H54 (cell line): ENCODE measurements at places on chromosomes 2 and 18.

DNA sequence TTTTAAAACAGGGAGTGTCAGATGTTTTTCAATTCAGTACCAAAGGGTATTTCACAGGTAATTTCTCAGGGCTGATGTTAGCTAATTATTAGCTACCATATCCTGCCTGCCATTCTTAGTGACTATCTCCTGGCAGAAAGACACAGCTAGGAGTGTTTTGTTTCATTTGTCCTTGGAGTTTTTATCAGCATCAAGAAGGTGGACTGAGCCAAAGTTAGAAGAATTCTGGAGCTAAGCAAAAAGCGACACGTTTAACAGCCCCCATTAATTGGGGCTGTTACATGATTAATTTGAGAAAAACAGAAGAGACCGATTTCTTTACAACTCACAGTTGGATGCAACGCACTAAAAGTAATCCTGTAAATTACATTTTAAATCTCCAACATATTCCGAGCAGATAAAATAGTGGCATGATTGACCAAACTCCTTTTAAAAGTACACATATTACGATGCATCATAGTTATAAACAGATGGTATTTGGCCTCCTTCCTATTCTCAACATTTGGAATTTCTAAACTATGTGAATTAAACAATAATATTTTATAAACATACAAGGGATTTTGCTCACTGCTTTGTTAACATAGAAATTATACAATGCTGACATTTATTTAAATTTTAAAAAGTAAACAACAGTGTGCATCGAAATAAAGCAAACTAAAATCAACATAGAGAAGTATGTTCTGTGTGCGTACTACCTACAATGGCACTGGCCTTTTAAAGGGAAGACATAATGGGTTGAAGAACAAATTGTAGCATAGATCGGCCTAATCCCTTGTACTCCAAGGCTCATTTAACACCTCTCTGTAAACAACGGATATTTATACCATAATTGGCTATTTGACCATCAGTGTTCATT, 585.1 kb downstream of the ZEB2 start:
- no peak for DNase-seq

DNA sequence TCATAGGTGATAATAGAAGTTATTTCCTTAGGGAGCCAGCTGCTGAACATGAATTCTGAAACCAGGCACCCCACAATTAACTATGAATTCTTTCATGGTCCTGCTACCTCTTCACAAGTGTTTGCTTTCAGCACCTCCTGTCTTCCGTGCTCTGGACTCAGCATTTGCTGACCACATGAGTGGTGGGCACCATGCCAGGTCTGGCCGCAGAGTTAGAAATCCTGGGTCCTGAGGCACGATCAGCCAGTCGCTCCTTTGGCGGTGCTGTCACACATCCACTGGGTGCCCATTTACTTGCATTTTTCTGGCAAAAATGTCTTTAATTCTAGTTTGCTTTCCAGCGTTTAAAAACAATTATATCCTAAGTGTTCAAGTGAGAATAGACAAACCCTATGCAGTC, 196.4 kb upstream of the PXDN start:
- no peak for DNase-seq

GRCh38 chr2:37711308-37711731, 39.9 kb upstream of the CDC42EP3 start:
- DNase-seq, result peak; percentile 66

DNA sequence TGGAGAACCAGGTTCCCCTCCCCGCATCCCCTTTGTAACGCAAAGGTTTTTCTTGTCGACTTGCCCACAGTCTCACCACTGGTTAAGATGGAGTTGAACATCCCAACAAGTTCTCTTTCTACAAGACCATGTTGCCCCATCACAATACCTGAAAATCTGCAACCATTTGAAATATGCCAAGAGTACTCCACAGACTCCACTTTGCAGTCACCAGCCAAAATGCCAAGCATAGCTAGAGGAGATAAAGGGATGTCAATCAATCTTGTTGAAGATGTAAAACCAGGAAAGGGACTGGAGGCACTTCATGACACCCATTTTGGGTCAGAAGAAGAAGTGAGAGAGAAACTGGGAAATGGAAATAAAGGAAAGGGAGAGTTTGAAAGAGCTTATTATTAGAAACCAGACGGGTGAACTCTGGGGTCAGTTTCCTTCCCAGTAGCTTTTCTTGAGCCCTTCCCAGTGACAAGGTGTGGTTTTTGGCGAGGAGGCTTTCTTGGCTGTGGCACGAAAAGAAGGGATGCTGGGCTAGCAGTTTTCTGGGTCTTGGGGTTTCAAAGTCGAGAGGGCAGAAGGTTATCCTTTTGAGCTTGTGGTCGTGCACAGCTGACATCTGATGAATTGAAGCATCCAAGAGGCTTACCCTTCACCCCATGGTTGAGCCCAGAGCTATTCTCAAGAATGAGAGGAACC, 79.3 kb downstream of the ACAA2 start:
- no peak for DNase-seq

- DNase-seq, result no peak
Measured at GRCh38 chr2:85324639-85325465, 2.9 kb downstream of the TGOLN2 start.

GRCh38 chr18:75474332-75474731, 46.8 kb upstream of the SMIM21 start:
- DNase-seq, result no peak

- no peak for DNase-seq
Measured at GRCh38 chr2:2633017-2633416, 301.9 kb upstream of the MYT1L start.

DNA sequence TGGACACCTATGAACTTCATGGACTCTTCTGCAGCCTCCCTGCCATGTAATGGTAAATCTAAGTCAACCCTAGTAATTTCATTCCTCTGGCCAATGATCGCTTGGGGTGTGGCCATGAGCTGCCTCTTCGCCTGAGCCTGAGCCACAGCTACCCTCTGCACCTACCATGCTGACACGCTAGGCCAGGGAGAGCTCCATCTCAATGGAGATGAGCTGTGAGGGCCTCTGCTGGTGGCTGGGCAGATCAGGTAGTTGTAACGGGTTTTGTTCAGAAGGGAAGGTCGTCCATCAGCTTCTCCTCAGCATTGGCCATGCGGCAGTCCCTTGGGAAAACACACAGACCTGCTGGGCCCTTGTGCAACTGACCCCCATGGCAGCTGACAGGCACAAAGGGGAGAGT, 24.4 kb downstream of the MPHOSPH10 start:
- no peak for DNase-seq

DNA sequence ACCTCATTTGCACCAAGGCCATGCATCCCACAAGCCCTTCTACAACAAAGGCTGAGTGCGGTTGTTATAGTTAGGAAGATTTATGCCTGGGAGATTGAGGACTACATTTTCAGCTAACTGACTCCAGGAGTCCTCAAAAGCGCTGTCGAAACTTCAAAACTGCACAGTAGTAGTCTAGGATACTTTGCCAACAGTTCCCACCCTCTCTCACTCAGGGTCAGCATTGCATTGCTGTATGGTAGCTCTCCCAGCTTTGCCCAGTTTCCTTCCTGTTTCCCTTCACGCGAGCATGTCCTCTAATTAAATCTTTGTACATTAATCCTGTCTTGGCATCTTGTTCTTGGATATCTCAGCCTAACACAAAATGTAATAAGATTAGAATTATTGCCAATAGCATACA, 420.6 kb upstream of the UBE2E3 start:
- no peak for DNase-seq

GRCh38 chr2:25877431-25878360, 591 bp downstream of the ASXL2 start:
- DNase-seq, result peak; percentile 33

GRCh38 chr2:54194761-54195750, 61.0 kb downstream of the TSPYL6 start:
- DNase-seq, result no peak

DNA sequence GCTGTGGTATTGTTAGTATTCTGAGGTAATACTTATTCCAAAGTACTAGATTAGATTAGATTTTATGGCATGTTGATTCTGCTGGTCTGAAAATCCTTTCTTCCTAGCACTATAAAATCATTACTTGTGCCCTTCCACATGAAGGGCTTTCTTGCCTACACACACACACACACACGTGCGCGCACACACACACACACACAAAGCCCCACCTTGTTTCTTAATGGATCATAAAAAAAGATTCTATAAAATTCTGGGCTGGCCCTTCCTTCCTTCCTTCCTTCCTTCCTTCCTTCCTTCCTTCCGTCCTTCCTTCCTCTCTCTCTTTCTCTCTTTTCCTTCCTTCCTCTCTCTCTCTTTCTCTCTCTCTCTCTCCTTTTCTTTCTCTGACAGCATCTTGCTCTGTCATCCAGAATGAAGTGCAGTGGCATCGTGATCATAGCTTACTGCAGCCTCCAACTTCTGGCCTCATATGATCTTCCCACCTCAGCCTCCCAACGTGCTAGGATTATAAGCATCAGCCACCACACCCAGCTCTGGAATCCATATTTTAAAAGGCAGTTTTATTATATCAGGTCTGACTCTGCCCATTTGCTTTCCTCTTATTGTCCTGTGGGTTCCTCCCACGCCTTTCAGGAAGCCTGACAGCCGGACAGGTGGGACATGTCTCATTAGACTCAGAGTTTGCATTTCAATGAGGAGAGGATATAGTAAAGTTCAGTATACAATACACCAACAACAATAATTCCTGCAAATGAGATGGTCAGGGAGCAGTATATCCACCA, 321.1 kb downstream of the PIK3C3 start:
- DNase-seq, result no peak

- DNase-seq, result no peak
Measured at GRCh38 chr2:104321116-104321795, 532.7 kb upstream of the POU3F3 start.

- no peak for DNase-seq
Measured at GRCh38 chr18:48956356-48956755, 5.6 kb upstream of the SMAD7 start.

DNA sequence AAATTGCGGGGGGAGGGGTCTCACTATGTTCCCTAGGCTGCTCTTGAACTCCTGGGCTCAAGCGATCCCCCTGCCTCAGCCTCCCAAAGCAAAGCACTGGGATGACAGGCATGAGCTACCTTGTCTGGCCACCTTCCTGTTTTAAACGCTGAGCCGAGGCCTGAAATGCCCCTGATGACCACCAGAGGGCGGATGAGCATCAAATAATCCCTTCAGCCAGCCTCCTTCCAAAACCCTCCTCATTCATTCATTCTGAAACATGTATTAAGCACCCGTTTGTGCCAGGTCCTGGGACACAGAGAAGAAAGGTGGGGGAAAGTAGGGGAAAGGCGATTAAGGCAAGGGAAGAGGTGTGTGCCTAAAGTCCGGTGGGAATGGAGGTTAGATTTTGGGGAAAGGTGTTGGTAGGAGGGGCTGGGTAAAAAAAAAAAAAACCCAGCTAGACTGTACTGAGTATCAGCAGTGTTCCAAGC, 30.7 kb upstream of the PTMA start:
- peak; percentile 79 for DNase-seq

- no peak for DNase-seq
Measured at GRCh38 chr2:42794271-42795046, 2.1 kb upstream of the HAAO start.

DNA sequence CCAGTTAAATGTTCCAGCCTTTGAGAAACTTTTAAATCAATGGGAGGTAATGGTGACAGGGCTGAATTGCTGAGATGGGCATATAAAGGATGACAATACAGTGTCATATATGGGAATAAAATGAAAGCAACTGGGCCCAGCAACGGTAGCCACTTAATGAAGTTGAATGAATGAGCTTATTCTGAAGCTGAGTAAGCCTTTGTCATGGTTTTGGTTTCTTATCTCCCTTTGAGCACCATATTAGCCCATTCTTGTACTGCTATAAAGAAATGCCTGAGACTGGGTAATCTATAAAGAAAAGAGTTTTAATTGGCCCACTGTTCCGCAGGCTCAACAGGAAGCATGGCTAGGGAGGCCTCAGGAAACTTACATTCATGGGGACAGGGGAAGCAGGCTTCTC, 3.5 kb upstream of the THUMPD2 start:
- DNase-seq, result no peak

DNA sequence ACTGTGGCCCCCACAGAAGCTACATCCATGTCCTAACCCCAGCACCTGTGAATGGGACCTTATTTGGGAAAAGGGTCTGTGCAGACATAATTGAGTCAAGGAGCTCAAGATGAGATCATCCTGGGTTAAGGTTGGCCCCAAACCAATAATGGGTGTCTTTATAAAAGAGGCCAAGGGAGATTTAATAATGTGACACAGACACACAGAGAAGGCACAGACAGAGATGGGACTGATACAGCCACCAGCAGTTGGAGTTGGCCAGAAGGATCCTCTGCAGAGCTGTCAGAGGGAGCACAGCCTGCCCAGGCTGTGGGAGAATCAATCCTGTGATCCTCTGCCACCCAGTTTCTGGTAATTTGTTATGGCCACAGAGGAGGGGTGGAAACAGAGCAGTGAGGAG, 26.0 kb downstream of the SNORC start:
- no peak for DNase-seq

- DNase-seq, result no peak
Measured at GRCh38 chr2:224890372-224890771, 151.9 kb downstream of the DOCK10 start.

DNA sequence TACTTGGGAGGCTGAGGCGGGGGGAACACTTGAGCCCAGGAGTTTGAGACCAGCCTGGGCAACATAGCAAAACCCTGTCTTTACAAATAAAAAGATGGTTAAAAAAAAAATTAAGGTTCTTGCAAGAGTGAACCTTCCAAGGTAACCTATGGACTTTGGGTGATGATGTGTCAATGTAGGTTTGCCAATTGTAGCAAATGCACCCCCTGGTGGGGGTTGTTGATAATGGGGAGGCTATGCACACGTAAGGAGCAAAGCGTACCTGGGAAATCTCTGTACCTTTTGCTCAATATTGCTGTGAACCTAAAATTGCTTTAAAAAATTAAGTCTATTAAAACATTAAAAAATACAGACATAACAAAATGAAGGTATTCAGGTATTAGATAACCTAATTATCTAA, 70.4 kb downstream of the CWC22 start:
- no peak for DNase-seq

DNA sequence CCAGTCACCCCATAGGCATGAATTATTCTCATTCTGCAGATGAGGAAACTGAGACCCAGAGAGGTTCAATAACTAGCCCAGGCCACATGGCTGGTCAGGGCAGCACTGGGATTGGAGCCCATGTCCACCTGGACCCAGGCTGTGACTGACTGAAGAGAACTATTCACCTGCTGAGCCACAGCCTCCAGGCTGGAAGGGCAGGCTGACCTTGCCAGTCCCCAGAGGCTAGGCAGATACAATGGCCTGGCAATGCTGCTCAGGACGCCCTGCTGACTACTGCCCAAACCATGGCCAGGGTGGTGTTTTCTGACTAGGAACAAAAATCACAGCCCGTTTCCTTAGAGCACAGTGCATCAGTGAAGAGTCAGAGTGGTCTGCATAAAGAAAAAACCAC, 36.8 kb downstream of the HS6ST1 start:
- DNase-seq, result no peak

GRCh38 chr2:40041422-40042382, 262.6 kb upstream of the THUMPD2 start:
- DNase-seq, result no peak

- peak; percentile 13 for DNase-seq
Measured at GRCh38 chr18:24118750-24119577, 19.9 kb upstream of the CABYR start.

- DNase-seq, result no peak
Measured at GRCh38 chr2:177178797-177179196, 33.8 kb upstream of the HNRNPA3 start.
